SHP77 (cell line): ENCODE measurements at places on chromosomes 16 and 17.
A peak's percentile ranks its signal among the peaks of the same experiment; 100 is the strongest.

DNA sequence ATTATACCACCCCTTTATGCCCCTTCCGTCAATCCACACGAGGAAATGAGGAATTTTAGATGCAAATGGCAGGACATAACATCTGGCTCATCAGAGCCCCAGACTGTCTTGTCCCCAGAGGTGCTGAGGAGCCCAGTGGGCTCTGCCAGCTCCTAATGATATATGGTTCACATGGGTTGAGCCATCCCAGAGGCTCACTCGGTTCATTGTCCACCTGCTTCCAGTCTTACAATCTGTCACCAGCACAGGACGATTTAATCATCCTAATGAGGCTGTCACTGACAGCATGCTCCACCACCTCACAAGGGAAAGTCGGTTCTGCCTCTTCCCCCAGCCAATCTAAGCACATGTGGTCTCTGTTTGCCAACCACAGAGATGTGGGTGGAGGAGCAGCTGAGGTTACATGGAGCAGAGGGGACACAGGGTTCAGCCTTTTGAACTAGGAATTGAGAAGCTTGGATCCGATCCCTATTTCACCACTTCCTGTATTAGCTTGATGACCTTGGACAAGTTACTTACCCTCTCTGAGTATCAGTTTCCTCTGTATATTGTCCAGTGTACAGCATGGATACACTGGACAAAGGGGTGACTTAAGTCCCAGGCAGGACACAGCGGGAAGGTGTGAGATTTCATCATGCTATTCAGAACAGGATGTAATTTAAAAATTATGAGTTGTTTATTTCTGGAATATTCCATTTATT, 27.0 kb upstream of the DHX8 start:
- DNase-seq: peak; percentile 23

DNA sequence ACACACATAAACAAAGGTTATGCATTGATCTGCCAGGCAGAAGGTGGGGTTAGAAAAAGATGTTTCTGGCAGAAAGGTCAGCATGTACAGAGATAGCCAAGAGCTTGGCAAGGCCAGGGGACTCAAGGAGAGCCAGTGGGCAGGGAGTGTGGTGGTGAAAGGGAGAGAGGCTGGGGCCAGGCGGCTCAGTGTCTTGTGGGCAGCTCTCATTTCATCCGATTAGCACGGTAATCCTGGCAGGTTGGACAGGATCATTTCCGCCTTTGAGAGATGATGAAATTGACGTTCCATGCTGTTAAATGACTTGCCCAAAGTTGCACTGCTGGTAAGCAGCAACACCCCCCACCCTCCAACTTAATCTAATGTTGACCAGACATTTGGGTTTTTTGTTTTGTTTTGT, 3.6 kb downstream of the CHD9 start:
- DNase-seq: no peak

DNA sequence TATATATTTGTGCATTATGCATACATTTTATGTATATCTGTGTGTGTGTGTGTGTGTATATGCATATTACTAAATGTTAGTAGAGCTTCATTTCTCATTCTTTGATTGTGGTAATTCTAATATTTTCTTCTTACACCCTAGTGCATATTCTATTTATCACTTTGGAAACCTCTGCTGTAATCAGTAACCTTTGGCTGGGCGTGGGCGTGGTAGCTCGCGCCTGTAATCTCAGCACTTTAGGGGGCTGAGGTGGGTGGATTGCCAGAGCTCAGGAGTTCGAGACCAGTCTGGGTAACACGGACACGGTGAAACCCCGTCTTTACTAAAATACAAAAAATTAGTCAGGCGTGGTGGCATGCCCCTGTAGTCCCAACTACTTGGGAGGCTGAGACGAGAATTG, 26.9 kb downstream of the CPSF4L start:
- no peak for DNase-seq

DNA sequence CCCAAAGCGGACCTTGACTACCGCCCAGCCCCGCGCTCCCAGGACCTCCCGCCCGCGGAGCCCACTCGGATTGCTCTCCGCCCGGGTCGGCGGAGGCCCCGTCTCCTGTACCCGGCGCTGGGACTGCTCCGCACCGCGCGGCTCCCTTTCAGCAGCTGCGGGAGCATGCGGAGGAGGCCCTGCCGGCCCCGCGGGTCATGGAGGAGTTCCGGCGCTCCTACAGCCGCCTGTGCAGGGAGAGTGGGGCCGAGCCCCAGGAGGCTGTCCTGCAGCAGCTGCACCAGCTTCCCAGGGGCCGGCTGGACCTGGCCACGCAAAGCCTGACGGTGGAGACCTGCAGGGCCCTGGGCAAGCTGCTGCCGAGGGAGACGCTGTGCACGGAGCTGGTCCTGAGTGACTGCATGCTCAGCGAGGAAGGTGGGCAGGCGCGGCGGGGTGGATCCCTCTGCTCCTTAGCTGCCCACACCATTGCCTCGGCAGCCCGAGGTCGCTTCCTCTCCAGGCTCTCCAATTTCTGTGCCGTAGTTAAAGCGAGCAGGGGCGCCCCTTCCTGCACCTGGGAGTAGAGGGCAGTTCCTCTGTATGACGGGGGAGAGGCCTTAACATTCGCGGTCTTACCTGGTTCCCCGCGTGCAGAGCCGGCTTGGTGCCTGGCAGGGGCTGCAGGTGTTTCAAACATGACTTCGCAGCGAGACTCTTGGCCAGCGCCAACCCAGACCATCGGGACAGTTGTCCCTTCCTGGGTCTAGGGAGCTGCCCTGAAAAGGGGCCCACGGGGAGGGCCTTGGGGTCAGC, 539 bp downstream of the LRRC45 start:
- DNase-seq: peak; percentile 14

GRCh38 chr17:48047113-48047740, 932 bp upstream of the NFE2L1 start:
- DNase-seq: no peak

DNA sequence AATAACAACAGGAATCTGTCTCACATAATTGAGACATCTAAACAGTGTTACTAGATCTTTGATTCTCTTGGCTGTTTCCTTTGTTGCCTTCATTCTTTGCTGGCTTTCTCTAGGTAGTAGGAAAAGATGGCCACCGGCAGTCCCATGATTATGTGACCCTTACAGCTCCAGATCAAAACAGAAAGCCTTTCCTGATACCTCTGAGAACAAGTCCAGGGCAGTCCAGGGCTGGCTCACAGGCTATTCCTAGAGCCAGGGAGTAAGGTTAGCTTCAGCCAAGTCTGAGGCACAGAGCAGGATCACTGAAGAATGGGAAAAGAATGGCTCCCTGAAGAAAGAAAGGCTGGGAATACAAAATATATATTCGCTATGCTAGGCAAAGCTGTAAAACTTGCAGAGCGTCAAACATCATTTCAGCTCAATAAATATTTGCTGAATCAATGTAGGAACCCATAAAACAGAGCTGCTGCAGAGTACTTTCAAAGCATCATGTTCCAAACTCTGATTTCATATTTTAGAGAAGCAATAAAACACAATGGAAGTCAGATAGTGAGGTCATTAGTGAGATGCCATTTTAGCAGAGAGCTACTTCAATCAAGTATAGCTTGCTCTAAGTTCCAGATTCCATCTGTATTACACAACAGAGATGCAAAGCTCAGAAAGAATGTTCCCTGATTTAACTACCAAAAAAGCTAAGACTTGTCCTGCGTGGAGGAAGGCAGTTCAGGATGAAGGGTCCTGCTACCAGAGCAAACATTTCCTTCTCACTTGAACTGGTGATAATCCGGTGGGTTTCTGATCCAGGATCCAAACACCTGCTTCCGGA, 23.4 kb downstream of the ADAT1 start:
- no peak for DNase-seq

DNA sequence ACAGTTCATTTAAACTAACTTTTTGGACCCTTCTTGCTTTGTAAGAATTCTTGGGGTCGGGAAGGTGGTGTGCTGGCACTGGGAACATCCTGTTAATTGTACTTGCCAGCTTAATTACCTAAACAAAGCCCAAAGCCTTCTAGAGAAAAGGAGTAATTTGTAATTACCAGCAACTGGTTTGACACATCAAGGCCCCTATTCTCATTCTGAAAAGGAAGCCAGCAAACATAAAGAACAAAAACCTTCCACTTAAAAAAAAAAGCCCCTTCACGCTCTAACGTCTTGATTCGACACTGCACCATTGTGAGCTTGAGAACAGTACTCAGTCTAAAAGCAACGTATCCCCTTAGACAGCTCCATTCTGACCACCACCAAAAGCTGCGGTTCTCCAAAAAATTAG, 74.7 kb upstream of the RPH3AL start:
- no peak for DNase-seq

DNA sequence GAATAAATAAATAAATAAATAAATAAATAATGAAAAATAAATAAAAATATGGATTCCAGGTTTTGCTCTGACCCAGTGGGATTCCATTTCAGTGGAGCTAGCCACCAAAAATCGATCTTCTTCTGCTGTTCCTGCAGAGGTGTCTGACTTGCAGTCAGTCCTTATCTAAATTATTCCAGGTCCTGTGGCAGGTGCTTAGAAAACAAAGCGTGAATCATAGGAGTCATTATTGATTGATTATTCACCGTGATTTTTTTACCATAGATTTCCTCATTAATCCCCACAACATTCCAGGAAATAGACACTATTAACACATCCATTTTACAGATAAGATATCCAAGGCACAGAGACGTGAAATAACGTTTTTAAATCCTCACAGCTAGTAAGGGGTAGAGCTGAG, 31.5 kb upstream of the ABR start:
- DNase-seq: no peak

- peak; percentile 78 for DNase-seq
Measured at GRCh38 chr16:27723711-27724481, 174.0 kb downstream of the KATNIP start.

DNA sequence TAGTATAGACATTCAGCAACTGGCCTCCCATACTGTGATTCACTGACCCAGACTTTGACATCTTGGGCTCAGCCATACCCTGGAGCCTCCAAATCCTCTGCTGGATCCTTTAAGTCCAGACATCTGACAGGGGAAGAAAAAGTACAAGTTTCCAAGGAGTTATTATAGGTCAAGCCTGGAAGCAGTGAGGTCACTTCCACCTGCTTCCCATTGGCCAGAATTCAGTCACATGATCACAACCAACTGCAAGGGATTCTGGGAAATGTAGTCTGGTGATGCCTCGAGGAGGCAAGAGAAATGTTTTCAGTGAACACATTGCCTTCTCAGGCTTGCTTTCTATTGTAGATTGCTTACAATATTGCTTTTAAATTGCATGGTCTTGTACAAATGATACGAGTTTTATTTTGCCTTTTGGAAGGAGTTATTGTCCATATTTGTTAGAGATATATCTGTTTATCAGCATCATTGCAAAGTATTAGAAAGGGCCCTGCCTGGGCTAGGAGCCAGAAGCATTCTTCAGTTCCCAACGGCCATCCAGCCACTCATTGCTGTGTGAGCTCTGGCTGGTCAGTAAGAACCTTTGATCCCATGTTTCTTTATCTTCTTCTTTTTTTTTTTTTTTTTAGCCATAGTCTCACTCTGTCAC, 696.9 kb downstream of the WWOX start:
- DNase-seq: peak; percentile 2

GRCh38 chr16:1613728-1614455, 1.7 kb downstream of the CRAMP1 start:
- no peak for DNase-seq

GRCh38 chr16:35744726-35745125, 2285.3 kb downstream of the TP53TG3F start:
- DNase-seq: no peak

DNA sequence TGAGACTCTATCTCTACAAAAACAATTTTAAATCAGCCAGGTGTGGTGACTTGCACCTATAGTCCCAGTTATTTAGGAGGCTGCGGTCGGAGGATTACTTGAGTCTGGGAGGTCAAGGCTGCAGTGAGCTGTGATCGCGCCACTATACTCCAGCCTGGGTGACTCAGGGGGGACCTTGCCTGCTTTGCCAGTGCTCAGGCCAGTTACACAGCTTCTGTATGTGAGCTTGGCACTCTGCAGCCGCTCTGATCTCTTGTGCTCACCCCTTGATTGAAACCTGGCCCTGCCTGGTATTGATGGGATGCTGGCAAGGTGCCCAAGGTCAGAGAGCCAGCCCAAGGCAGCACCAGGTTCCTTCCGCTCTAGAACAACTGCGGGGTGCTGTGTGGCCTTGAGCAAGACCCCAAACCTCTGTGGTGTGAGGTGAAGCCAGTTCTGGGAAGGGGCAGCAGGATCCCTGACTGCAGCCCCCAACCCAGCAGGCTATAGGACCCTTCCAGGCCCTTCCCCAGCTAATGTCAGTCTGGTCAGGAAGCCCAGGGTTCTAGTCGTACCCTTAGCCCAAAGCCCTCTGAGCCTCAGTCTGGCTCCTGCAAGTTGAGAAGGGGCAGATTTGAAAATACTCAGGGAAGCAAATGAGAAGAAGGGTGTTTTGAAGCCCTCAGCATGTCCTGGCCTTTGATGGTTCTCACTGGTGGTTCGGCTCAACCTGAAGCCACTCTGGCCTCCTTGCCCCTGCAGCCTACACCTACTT, 18.9 kb downstream of the MMP15 start:
- DNase-seq: no peak

DNA sequence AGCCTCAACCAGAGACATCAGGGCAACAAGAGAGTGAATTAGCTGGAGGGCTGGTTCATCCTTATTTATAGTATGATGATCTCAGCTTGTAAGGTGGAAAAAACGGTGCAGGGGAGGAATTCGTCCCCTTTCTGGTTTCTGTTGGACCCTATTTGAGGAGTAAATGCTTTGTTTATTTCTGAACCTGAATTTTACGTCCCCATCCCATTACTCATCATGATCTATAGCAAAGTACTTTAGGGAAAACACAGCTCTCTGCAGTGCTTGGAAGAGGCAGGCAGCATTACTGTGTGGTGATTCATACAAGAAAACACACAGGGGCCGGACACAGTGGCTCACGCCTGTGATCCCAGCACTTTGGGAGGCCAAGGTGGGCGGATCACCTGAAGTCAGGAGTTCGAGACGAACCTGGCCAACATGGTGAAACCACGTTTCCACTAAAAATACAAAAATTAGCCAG, 8.0 kb upstream of the VAT1L start:
- DNase-seq: no peak

GRCh38 chr17:77433385-77434135, 292.8 kb downstream of the SEC14L1 start:
- no peak for DNase-seq

GRCh38 chr17:8726941-8727555, 17.6 kb downstream of the CCDC42 start:
- no peak for DNase-seq

DNA sequence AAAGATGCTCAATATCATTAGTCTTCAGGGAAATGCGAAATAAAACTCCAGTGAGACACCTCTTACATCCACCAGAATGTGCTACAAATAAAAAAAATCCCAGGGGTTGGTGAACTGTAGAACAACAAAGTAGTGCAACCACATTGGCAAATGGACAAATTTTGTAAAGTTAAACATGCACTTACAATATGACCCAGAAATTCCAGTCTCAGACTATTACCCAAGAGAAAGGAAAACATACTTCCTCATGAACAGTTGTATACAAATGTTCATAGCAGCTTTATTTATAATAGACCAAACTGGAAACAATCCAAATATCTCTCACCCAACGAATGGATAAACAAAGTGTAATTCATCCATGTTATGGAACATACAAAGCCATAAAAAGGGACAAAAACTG, 239.5 kb downstream of the ABCC12 start:
- DNase-seq: no peak
